ENCODE measurements at places on chromosomes 7 and 10. TPM values are rescaled to one million over a fixed set of nuclear protein-coding genes. Genes with fewer than 3 reads are reported as not detected.

The UNCX gene
- not detected for total RNA-seq

The ARHGAP19 gene
- 9.8 TPM for total RNA-seq

The NKX2-3 gene
- total RNA-seq = not detected

The SPDYE16 gene
- total RNA-seq = not detected

The TRPV6 gene
- not detected for total RNA-seq

The NEUROG3 gene
- not detected for total RNA-seq

The A1CF gene
- total RNA-seq = not detected

The PAPSS2 gene
- total RNA-seq = 44.0 TPM

The GDF10 gene
- total RNA-seq = 8.2 TPM

The FKBP6 gene
- total RNA-seq = not detected

The RAPGEF5 gene
- 1.8 TPM for total RNA-seq

The TAX1BP1 gene
- 43.1 TPM for total RNA-seq

The LBX1 gene
- total RNA-seq = not detected

The RBM20 gene
- 1.2 TPM for total RNA-seq

The NEBL gene
- 8.4 TPM for total RNA-seq

The CPVL gene
- 1.7 TPM for total RNA-seq

The UNC5B gene
- 35.6 TPM for total RNA-seq

The MMD2 gene
- total RNA-seq = not detected

The FMC1 gene
- total RNA-seq = 15.3 TPM

The VPS50 gene
- 24.4 TPM for total RNA-seq

The OR2A42 gene
- not detected for total RNA-seq

The NKX1-2 gene
- not detected for total RNA-seq

The BICC1 gene
- 37.6 TPM for total RNA-seq

The MMRN2 gene
- 1.3 TPM for total RNA-seq

The NANOS1 gene
- 0.72 TPM for total RNA-seq

The SPDYE5 gene
- not detected for total RNA-seq

The TAS2R3 gene
- 1.1 TPM for total RNA-seq

The VWDE gene
- total RNA-seq = 0.13 TPM

The UTF1 gene
- total RNA-seq = not detected

The TAS2R16 gene
- total RNA-seq = not detected

The SHTN1 gene
- 2.1 TPM for total RNA-seq

The PBLD gene
- 2.2 TPM for total RNA-seq

The MBL2 gene
- total RNA-seq = not detected

The CDH23 gene
- not detected for total RNA-seq

The C7orf33 gene
- not detected for total RNA-seq

The SLC18A3 gene
- total RNA-seq = not detected

The CYP2C19 gene
- not detected for total RNA-seq

The INMT gene
- total RNA-seq = 1.7 TPM

The DDC gene
- 0.24 TPM for total RNA-seq

The ZSCAN25 gene
- total RNA-seq = 17.0 TPM

The TBC1D12 gene
- 7.8 TPM for total RNA-seq

The HTR7 gene
- 8.5 TPM for total RNA-seq

The SPDYE6 gene
- total RNA-seq = not detected

The SLC26A3 gene
- total RNA-seq = not detected

The C10orf90 gene
- total RNA-seq = not detected

The ZNF37A gene
- 4.9 TPM for total RNA-seq

The PLA2G12B gene
- not detected for total RNA-seq

All from epithelial cell of alveolus of lung (primary cell).